ENCODE measurements at places on chromosomes 2 and 18.

DNA sequence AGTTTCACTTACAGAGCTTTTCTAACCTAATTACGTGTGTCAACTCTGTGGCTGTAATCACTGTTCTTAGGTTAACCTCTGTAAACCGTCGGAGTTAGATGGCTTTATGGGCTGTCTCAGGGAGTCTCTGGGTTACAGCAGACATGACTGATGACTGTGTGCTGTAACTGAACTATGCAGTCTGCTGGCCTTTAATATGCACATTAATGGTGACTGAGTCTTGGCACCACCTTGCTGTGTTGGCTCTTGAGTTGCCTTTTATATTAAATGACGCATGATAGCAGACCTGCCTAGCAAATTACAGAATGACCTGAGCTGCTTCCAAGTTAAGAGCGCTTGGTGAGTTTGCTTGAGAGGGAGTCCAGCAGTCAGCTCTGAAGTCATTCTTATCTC is 90.1 kb downstream of the ACKR3 start:
- no peak for DNase-seq

DNA sequence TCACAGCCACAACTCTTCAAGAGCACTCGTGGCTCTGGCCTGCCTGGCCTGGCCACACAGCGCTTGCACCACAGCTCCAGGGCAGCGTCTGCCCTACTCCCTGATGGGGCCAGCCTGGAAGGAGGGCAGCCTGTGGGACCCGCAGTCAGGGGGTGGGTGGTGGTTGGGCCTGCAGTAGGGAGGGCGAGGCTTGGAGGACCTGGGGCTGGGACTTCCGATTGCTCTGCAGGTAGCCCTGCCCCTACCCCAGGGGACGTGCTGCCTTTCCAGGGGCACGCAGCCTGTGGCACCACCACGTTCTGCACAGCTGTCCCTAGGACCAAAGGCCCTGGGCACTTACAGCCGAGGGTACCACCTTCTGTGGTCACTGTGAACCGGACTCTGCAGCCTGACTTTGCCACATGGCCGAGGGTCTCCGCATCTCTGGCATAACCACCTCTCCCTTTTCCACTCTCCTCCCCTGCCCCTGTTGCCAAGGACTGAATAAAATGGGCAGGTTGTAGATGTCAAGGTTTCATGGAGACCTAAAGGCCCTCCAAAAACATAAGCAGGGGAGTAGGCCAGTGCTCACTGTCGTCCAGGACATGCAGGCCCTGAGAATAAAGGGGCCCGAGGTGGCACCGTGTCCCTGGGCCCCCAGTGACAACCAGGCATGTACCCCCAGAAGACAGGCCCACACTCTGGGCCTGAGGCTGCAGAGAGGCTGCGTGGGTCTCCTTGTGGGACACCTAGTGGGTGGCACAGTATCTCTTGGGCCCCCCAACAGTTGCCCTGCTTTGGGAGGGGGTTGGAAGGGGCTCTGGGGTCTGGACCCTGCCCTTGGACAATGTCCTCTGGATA is 87.3 kb downstream of the INHBB start:
- no peak for DNase-seq

DNA sequence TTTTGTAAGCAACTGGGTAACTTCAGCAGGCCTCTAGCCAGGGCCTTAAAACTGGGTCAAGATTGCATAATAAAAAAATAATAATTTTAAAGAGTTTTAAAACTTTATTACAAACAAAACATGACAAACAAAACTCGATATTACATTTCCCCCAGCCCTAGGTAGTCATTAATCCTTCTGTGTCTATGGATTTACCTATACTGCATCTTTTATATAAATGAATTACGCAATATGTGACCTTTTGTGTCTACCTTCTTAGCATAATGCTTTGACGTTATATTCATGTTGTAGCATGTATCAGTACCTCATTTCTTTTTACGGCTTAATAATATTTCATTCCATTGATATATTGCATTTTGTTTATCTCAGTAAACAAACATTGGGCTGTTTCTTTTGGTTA is 113.5 kb downstream of the CCDC178 start:
- DNase-seq: no peak

- no peak for DNase-seq
These were observed 79.6 kb upstream of the B3GNT7 start for GRCh38 chr2:231315896-231316295.

DNA sequence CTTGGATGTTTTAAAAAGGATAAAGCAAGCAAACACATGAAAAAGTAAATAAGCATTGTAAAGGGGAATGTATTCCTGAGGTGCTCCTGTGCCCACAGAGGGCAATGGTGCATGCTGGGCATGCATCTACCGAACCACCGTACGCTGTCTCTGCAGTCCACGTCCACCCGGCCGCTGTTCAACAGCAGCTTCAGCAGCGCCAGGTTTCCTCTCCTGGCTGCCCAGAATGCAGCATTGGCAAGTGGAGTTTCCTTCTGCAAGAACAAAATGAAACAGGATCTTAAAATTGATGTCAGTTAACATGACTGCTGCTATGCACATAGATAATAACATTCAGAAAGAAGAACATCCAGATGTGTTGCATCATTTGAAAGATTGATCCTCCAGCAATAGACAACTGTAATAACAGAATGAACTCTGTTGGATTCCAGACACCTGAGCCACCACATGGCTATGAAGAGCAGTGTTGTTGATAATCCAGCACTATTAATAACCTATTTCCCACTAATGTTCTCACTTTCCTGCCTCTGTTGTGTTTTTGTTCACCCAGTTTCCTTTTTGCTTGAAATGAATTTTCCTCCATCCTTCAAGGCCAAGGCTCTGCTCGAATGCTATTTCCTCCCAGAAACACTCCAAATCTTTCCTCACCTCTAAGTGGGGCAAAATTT is 13.6 kb downstream of the ANKRD29 start:
- DNase-seq: no peak

GRCh38 chr2:236691799-236692167 is 122.2 kb downstream of the ACKR3 start:
- DNase-seq: no peak

DNA sequence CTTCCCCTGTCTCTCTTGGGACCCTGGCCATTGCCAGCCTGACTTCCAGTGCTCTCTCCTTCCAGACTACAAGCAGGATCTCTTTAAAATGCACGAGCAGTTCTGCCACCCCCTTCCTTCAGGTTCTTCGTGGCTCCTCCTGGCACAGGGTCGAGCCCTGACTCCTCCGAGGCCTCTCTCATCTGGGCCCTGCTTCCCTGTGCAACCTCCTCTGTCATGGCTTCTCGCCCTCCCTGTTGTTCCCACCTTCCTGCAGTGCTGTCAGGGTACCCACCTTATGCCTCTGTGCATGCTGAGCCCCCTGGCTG is 56.7 kb upstream of the RPL31 start:
- DNase-seq: no peak

DNA sequence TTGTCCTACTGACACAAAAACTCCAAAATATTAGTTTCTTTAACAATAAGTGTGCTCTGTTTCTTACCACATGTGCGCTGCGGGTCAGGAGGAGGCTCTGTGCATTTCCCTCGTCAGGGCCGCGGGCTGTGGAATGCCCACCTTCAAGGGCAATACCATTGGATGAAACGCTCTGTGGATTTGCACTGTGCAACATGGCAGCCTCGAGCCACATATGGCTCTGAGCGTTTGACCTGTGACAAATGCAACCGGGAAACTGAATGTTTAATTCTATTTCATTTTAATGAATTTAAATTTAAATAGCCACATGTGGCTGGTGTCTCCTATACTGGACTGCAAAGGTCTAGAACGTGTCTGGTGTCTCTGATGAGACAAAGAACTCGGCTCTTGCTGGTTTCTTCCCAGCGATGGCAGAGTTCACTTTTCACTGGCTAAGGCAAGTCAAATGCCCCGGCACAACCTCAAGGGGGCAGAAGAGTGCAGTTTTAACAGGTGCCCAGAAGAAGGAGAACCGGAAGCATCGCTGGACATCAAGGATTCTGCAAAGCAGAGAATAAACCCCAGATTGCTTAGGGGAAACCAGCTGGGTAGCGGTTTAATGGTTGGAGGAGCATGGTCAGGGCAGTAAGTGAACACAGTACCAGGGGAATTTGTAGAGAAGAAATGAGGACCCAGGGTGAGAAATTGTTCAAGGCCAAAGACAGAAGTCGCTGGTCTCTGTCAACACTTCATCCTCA is 37.0 kb upstream of the TMEM18 start:
- no peak for DNase-seq

DNA sequence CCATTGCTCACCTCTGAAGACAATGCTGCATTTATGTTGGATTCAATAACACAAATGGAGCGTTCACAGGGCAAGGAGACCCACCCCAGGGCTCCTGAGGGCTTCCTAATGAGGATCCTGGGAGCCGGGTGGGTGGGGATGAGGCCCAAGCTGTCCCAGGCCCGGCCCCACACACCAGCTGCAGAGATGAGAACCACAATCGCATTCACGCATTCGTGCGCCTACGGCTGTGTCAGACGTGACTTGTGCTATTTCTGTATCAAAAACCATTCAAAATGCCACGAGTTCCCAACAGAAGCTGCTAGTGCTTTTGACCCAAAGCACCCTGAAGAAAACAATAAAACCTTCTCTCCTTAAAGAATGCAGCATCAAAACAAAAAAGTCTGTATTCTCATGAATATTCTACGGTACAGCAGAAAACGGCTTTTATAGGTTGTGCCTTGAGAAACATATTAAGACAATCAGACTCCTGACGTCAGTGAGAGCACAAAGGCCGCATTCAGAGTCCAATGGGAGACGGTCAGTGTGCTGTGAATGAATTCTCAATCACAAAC is 205.4 kb downstream of the HDAC4 start:
- DNase-seq: no peak

- no peak for DNase-seq
These were observed 181.4 kb downstream of the OSR1 start for GRCh38 chr2:19176977-19177376.

DNA sequence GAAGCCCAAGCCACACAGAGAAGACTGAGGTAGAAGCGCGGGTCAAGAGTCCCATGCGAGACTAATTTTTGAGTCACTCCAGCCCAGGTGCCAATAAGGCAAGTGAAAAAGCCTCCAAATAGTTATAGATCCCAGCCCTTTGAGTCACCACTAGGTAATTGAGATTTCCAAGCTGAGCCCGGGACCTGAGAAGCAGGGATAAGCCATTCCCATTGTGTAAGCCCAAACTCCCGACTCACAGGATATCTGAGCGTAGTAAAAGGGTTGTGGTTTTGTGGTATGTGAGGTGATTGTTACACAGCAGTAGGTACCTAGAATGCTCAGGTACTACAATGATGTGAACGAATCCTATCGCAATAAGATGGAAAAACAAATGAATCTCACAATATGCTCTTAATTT is 560.7 kb downstream of the DSC3 start:
- no peak for DNase-seq

DNA sequence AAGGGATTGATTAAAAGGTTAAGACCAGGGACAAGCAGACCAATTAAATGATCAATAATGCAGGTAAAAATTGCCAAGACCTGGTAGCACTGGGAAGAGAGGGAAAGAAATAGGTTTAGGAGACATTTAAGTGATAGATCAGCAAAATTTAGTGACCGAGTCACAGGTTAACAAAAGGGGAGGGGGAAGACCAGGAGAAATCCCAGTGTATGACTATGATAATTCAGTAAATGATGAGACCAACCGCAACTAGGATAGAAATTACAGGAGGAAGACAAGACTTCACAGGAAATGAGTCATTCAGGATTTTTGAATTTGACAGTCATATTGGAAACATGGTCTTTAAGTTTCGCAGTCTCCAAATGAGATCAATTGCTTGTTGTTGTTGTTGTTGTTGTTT is 62.9 kb downstream of the COBLL1 start:
- no peak for DNase-seq

DNA sequence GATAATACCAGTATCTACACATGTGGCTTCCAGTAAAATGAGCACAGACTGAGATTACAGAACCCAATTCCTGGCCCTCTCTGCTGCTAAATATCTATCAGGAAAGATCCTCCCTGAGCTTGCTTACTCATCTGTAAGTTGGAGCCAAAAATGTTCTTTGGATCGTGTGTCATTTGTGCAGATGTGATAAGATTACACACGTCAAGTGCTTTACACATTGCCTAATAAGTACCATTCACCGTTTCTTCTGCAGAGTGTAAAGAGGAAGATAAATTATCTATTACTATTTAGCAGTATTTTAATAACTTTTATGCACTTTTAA is 23.2 kb upstream of the SLC20A1 start:
- DNase-seq: no peak

GRCh38 chr2:189798312-189799029 is 14.2 kb downstream of the PMS1 start:
- DNase-seq: no peak

GRCh38 chr2:82641598-82642180 is 1817.4 kb downstream of the SUCLG1 start:
- no peak for DNase-seq
